Epithelial cell of alveolus of lung (primary cell): ENCODE measurements at places on chromosomes 4 and X. TPM values are rescaled to one million over a fixed set of nuclear protein-coding genes. Genes with fewer than 3 reads are reported as not detected.

Gene ARR3
- total RNA-seq = not detected in 2 replicates

Gene SLITRK4
- total RNA-seq = 5.3 and 6.5 TPM in 2 replicates

Gene PCSK1N
- 0.65 and 3.2 TPM in 2 replicates for total RNA-seq

Gene CHRDL1
- total RNA-seq = 0.13 TPM in 1 of 2 replicates, not detected in the other

Gene RHOXF2
- total RNA-seq = not detected in 2 replicates

Gene SCD5
- total RNA-seq = 7.4 and 17.9 TPM in 2 replicates
